Muscle of back (tissue), 13 donors: ENCODE measurements at places on chromosomes 12 and 14. TPM values are rescaled to one million over a fixed set of nuclear protein-coding genes. Genes with fewer than 3 reads are reported as not detected.

GRCh38 chr14:62162998-62163589 is 400.9 kb downstream of the SNAPC1 start:
- peak; percentile 40 for DNase-seq

DNA sequence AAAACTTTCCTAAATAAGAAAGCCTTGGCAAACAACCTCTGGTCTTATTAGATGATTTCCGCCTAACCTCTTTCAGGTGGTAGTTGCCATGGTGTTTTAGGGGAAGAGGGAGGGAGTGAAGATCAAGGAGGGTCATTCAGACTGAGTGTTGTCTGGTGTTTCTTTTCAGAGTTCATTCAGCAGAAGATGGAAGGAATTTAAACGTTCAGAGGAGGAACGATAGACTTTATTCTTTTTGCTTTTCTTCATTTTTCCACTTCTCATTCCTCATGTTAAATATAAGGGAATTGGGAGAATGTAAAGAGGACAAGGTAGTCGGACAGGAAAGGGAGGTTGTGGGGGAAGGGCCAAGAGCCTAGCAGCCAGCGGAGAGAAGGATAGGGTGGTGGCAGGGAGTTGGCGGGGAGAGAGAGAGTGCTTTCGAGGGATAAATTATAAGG is 17.4 kb upstream of the SALL2 start:
- DNase-seq = no peak

- DNase-seq = peak; percentile 6
Measured at GRCh38 chr12:10967409-10967808, 19.3 kb downstream of the TAS2R50 start.

GRCh38 chr14:37625597-37626595 is 30.5 kb downstream of the TTC6 start:
- no peak for DNase-seq

- DNase-seq = no peak
Measured at GRCh38 chr14:61233436-61233956, 47.6 kb downstream of the TMEM30B start.

DNA sequence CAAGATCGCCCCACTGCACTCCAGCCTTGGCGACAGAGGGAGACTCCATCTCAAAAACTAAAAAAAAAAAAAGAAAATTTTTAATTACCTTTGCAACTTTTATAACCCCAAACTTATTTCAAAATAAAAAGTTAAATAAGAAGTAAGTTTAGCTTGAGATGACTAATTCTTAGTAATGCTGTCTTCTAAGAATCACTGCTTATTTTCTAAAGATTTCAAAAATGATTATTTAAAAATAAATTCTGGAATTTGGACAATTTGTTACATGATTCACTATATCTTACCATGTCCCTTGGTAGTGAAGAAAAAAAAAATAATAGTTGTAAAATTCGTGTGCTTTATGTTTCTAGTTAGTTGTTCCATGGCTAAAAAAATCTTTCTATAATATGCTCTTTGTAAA is 11.6 kb upstream of the HECTD1 start:
- DNase-seq = no peak

KERA gene
- polyA plus RNA-seq = 166 TPM

PTPRO gene
- polyA plus RNA-seq = 0.99 TPM
